Tibial nerve (tissue), 4 donors: ENCODE measurements at places on chromosomes 2 and 18.

- DNase-seq = no peak
Measured at GRCh38 chr2:10046931-10047330, 3.6 kb downstream of the KLF11 start.

GRCh38 chr18:55838841-55839240, 250.8 kb upstream of the TCF4 start:
- DNase-seq = no peak

DNA sequence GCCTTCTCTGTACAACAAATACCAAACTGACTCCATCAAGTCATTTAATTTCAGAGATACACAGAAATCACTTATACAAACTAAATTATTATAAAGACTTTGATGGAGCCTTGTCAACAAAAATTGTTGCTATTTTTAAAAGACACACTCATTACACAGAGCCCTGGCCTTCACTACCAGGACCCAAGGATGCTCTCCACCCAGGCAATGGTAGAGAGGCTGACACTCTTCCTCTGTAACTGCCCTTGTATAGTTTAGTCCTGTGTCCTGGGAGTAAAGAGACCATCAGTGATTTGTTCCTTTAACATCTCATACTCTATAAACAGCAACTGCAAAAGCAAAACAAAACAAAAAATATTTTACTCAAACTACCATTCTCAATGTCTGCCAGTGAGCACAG, 173.5 kb downstream of the TCF4 start:
- no peak for DNase-seq

GRCh38 chr2:142722569-142722968, 154.9 kb upstream of the KYNU start:
- DNase-seq = no peak

GRCh38 chr18:11944786-11945185, 36.5 kb upstream of the IMPA2 start:
- no peak for DNase-seq

DNA sequence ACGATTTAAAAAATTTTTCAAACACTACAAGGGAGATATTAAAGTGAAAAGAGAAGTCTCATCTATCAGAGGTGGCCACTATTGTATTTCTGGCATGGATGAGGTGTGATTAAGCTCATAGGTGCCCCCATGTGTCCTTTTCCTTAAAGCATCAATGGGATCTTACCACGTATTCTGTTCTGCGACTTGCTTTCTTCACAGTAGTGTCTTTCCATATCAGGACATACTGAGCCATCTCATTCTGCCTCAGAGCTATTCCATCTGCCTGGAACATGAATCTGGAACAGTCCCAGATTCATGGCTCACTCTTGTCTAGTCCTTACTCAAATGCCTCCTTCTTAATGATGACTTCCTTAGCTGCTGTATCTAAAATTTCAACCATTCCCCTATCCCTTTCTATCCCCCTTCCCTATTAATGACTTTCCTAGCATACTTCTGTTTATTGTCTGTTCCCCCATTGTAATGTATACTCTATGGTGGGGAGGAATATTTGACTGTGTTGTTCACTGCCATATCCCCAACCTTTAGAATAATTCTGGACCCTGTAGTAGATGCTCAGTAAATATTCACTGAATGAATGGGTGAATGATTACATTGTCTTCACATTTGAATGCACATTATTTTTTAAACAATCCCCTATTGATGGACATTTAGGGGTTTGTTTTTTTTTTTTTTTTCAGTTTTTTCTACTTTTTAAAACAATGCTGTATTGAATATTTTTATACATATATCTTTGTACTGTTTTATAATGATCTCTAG, 11.1 kb downstream of the STAMBP start:
- no peak for DNase-seq

DNA sequence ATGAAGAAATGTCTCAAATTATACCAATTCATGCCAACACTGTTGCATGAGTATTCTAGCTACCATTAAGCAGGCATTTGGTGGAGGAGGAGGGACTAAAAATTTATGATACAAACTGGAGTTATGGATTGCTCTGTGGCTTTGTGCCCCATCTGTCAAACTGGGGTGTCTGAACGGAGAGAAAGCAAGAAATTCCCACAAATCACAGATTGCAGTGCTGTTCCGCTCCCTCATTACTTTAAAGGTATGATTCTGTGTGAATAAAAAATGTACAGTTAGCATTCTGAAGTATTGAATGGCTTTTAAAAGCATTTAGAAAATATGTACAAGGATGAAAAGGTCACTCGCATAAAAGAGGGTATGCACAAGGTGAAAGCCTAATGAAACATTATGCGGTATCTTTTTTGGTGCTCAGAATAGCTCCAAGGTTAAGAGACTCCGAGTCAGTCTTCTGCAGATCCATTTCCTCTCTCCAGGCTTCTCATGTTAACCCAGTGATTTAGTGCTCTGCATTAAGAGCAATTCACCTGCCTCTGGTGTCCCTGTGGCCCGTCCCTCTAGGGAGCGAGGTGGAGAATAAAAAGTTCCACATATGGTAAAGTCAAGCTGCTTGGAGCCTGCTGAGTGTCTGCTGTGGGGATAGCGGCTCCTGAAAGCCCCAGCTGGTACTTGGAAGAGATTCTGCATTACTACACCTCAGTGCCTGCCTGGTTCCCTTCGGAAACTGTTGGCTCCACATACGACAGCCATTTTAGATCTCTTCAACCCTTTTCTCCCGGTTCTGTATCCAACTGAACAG, 184.2 kb downstream of the ZNF521 start:
- DNase-seq = no peak

DNA sequence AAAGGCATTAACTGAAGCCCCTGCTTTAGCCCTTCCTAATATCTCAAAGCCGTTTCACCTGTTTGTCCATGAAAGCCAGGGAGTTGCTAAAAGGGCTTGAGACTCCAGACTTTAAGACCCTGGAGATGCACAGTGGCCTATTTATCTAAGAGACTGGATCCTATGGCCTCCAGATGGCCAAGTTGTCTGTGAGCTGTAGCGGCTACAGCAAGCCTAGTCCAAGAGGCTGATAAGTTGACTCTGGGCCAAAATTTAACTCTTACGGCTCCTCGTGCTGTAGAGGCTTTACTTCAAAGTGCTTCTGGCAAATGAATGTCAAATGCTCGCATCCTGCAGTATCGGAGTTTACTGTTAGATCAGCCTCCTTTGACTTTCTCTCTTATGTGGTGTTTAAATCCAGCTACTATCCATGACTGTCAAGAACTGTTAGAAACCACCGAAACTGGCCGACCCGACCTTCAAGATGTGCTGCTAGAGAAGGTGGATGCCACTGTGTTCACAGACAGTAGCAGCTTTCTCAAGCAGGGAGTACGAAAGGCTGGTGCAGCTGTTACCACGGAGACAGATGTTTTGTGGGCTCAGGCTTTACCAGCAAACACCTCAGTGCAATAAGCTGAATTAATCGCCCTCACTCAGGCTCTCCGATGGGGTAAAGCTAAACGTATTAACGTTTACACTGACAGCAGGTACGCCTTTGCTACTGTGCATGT, 336.7 kb upstream of the CNTNAP5 start:
- no peak for DNase-seq

GRCh38 chr18:78818961-78819360, 160.7 kb upstream of the SALL3 start:
- no peak for DNase-seq

DNA sequence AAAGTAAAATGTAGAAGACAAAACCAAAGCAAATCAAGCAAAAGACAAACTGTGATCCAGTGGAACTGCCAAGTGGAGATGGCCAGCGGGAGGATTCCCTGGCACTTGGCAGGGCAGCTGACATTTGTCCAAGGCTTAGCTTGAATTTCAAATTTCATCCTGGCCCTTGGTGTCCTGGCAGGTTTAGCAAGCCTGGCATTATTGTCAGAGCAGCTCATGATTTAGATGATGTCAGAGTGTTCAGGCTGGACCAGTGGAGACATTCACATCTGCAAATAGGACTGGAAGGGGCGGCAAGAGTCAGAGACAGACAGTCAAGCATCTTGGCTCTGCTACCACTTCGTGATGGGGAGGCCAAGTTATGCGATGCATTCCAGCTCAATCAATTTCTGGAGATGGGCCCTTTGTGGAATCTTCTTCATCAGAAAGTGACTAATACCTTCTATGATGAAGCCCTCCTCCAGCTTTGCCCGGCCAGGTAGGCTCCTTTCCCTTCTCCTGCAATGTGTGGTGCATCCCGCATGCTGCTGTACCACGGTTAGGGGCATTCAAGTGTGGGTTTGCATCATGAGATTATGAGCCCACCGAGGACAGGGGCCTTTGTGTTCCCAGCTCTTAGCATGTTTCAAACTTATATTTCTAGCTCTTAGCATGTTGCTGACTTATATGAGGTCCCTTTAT, 199.7 kb downstream of the ANKRD30B start:
- DNase-seq = no peak

GRCh38 chr2:17336458-17336857, 181.8 kb downstream of the RAD51AP2 start:
- DNase-seq = no peak

GRCh38 chr2:125543968-125544514, 1111.9 kb upstream of the GYPC start:
- DNase-seq = no peak
